Forelimb muscle (tissue), 1 donor: ENCODE measurements at places on chromosomes 16 and 17.

- no peak for DNase-seq
These were observed 30.3 kb upstream of the SRCIN1 start for GRCh38 chr17:38636054-38636453.

- DNase-seq, result no peak
These were observed 847.4 kb upstream of the SOX9 start for GRCh38 chr17:71273441-71273840.

DNA sequence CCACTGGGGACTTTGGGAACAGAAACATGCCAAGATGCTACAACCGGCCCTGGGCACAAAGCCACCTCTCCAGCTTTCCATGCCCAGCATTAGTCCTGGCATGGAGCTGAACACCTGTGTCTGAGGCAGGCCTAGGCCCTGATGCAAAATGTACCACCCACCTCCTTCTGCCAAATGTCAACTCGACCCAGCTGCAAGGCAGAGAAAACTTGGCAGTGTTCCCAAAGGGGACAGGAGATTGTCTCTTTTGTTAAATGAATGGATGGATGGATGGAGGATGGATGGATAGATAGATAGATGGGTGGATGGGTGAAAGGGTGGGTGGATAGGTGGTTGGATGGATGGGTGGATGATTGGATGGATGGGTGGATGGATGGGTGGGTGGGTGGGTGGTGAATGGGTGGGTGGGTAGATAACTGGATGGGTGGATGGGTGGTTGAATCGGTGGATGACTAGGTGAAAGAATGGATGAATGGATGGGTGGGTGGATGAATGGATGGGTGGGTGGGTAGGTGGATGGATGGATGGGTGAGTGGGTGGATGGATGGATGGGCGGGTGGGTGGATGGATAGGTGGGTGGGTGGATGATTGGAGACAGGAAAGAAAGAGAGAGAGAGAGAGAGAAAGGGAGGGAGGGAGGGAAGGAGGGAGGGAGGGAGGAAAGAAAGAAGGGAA lies 73.4 kb upstream of the TNRC6C start:
- DNase-seq, result no peak

- DNase-seq, result no peak
These were observed 110.7 kb downstream of the SOCS1 start for GRCh38 chr16:11145173-11145818.

GRCh38 chr17:39062846-39063680 lies 88.4 kb downstream of the PLXDC1 start:
- DNase-seq, result no peak

DNA sequence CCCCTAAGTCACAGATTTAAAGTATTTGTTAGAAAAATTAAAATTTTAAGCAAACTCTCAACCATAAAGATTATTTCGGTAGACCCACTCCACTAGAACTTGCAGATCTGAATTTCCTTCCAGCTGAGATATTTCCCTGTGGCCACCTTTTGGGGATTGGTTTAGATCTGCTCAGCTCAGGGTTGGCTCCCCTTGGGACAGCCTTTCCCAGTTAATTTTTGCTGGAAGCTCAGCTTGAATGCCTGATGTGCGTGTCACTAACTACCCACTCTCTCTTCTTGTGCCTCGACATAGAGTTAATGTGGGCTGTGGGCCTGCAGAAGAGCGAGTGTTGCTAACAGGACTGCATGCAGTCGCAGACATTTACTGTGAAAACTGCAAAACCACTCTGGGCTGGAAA lies 57.6 kb downstream of the YPEL2 start:
- no peak for DNase-seq

GRCh38 chr16:11257131-11257938 lies 1.3 kb upstream of the SOCS1 start:
- DNase-seq, result peak; percentile 63

GRCh38 chr17:3282901-3283300 lies 15.3 kb downstream of the OR3A1 start:
- DNase-seq, result no peak

- no peak for DNase-seq
These were observed 63.0 kb downstream of the BAIAP2 start for GRCh38 chr17:81097943-81098308.

DNA sequence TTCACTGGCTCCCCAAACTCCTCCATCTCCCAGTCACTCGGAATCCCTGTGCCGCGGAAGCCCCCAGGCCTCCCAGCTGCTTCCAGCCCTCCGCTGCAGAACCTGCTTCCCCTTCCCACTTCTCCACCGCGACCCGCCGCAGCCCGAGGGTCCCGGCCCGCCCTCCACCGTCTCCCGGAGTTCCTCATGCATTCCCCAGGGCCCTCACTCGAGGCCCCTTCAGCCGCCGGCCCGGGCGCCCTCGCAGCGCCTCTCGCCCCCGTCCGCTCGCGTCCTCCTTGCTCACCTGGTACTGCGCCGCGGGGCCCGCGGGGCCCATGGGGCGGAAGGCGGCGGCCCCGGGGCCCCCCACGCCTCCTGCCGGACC lies 329 bp downstream of the SMARCD2 start:
- DNase-seq, result no peak

GRCh38 chr17:41539979-41540701 lies 12.0 kb upstream of the KRT19 start:
- DNase-seq, result no peak

DNA sequence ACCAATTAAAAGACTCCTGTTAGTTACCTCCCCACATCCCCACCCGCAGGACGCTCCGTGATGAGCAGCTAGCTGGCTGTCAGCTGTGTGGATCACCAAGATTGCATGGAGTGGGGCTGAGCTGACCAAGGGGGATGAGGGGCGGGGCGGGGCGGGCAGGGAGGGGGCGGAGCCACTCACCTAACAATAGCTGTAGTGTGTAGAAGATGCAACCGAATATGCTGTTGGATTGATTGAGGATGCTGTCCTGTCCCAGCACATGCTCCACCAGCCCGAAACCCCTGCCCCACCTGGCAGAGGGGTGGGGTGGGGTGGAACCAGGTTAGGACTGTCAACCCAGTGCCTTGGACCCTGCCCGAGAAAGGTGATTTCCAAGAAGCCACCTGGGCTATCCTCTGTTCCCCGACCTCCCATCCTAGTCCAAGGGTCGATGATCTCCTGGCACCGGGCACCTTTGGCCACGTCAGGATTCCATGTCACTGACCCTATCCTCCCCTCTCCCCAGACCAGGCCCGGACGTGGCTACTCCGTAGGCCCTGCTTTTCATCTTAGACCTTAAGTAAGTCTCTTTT lies 1.4 kb downstream of the VKORC1 start:
- DNase-seq, result no peak

- DNase-seq, result no peak
These were observed 34.7 kb downstream of the ARSG start for GRCh38 chr17:68325961-68326360.

DNA sequence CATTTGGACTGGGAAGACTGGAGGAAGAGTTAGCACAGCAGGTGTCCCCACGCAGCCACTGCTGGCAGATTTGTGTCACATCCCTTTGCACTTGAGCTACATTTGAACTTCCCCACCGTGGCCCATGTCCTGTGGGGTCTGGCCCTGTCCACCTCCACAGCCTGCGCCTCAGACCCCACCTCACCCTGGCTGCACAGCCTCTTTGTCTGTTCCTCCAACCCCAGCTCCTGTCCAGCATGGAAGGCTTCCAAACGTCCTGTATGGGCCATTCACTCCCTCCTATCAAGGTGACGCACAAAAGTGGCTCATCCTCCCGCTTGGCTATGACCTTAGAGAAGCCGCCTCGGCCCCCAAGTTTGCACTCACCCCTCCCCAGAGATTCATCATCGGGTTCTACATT lies 200.6 kb downstream of the FOXL1 start:
- no peak for DNase-seq

- no peak for DNase-seq
These were observed 243.7 kb downstream of the FTO start for GRCh38 chr16:53947642-53948041.

DNA sequence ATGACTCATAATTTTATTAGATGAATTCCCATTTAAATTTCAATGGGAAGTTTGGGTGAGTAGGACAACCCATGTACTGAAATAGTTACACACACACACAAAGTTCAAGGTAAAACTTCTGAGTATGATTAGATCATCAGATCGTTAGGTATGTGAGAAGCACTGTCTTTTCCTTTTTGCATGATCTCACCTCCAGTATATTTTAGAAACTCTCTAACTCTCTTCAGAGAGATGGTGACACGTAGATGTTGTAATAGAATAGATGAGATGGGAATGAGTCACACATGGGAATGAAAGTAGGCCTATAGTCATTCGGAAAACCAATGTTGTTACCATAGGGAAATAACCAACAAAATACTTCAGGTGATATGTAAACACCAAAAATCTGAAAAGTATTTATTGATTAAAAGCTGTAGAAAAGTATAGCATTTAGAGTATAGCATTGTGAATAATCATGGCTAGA lies 22.2 kb downstream of the KRT23 start:
- no peak for DNase-seq

DNA sequence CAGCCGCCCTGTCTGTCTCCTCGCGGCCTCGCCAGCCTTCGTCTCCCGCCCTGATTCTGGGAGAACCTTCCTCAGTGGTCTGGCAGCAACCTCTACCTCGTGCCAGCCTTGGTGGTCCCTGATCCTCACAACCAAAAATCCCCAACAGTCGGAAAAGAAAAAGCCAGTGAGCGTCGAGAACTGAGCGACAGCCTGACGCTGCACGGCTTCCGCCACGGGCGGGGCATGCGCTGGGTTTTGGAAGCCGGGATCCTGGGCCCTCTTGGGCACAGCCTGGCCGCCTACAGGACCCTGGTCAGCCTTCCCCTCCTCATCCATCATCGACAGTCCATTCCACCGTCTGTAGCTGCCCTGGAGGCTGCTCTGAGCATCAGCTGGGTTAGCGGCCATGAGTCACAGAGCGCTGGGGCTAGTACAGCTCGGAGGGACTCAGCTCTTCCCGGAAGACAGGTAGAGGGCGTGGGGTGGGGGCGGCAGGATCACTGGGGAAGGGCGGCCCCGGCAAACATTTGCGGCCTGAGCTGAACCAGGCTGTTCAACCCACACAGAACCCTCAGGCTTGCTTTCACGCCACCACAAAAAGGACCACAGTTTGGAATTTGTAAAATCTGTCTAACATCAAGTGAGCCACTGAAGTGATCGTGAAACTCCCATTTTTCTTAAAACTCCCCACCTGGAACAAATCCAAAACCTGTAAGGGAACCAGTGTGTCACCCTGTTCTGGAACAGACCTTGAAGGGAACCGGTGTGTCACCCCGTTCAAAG lies 55.4 kb upstream of the DOC2B start:
- no peak for DNase-seq

DNA sequence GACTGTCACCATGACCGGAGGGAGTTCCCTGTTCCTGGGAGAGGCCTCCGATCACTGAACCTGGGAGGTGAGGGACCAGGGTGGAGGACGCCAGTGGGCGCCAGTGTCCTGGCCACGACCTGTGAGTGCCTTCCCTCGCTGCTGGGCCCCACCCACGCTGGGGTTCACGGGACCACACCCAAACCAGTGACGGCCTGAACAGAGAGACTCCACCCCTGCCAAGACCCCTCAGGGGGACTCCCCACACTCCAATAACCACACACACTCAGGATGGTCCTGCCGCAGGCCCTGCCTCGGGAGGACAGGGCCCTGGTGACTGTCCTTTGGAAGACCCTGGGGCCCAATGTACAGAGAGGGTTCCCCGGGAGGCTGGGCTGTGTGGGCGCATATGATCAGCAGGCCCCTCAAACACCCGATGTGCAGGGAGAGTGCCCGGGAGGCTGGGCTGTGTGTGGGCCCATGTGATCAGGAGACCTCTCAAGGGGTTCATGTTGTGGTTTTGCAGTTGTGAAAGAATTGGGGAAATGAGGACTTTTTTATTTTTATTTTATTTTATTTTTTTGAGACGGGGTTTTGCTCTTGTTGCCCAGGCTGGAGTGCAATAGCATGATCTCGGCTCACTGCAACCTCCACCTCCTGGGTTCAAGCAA lies 26.6 kb downstream of the TPSD1 start:
- no peak for DNase-seq

- DNase-seq, result no peak
These were observed 200.6 kb downstream of the CPPED1 start for GRCh38 chr16:12602811-12603698.

DNA sequence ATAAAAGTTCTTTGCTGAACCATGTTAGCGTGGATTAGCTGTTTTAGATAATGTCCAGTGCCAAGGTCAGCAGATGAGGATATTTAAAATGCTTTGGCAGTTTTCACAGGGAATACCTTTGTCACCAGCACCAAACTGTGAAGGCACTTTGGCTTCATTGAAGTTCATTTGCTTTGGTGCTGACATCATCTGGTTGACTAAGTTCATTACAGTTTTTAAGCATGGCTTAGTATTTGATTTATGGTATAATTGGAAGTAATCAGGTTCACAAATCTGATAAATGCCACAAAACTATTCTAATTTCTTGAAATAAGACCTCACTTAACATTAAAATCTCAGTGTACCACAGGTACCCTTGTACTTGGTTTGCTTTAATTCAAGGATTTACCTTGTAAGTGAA lies 4.3 kb downstream of the GID4 start:
- no peak for DNase-seq

DNA sequence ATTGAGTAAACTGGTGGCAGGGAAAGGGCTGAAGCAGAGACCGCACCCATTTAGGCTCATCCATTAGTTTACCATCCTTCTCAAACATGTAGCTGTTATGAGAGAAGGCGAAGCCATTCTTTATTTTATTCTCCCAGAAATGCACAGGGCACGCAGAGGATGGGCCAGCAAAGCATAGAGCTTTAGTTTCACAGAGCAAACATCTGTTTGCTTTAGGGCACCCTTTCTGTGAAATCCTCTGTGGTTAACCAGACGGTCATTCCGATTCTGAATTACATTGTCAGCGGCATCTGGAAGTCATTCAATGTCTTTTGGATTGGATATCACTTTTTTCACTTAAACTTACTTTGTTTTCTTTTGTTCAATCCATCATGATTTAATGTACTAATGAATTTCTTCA lies 96.0 kb downstream of the TOX3 start:
- DNase-seq, result no peak

DNA sequence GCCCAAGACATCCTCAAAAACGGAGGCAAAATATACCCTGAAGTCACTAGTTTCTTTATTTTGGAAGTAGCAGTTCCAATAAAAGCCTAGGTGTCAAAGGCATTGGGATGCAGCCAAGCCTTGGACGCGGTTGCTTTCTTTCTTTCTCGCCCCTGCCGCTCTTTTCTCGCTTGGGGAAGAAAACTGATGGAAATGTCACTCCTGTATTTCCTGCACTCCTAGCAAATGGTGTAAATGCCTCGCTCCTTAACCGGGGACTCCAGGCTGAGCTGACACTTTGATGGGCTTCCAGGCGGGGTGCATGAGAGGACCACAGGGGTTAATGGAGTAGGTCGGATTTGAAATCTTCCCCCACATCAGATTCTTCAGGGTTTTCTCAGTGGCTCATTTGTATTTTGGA lies 114.1 kb downstream of the FOXL1 start:
- no peak for DNase-seq
